ENCODE measurements at places on chromosomes 5 and 9. TPM values are rescaled to one million over a fixed set of nuclear protein-coding genes. Genes with fewer than 3 reads are reported as not detected.

GRCh38 chr5:149961957-149962409 lies 1.4 kb downstream of the SLC26A2 start:
- no peak for DNase-seq

GRCh38 chr5:42636425-42636824 lies 120.2 kb upstream of the CCDC152 start:
- no peak for DNase-seq

FLT4 gene
- 6.1 TPM for total RNA-seq

PDCD1LG2 gene
- total RNA-seq, result 2.0 TPM

DNA sequence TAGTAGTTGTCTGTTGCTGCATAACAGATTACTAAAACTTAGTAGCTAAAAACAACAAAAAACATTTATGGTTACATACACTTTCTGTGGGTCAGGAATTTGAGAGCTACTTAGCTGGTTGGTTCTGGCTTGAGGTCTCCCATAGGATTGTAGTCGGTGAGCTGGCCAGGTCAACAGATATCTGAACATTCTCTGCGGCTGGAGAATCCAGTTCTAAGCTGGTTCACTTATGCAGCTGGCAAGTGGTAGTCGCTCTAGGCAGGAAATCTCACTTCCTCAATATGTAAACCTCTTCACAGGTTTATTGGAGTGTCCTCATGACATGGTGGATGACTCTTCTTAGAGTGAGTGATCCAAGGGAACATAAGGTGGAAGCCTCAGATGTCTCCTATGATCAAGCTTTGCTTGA lies 65.7 kb upstream of the TNFAIP8 start:
- no peak for DNase-seq

GRCh38 chr9:126986506-126986951 lies 71.9 kb downstream of the RALGPS1 start:
- DNase-seq, result no peak

GRCh38 chr5:38879078-38879460 lies 33.3 kb downstream of the OSMR start:
- DNase-seq, result no peak

DNA sequence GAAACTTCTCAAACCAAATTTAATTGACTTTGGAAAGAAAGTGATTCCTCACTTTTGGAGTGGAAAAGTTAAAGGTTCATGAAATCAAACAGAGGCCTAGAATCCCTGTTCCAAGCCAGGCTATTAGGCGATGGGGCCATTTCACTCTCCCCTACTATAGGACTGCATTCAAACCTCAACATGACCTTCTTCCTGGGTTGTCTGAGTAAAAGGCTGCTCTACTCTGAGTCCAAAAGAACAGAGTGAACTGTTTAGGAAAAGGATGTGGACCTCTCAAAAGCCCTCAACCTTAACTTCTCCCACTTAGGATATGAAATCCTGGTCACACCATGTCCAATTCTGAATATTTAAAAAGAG lies 15.8 kb downstream of the C5orf52 start:
- no peak for DNase-seq

DNA sequence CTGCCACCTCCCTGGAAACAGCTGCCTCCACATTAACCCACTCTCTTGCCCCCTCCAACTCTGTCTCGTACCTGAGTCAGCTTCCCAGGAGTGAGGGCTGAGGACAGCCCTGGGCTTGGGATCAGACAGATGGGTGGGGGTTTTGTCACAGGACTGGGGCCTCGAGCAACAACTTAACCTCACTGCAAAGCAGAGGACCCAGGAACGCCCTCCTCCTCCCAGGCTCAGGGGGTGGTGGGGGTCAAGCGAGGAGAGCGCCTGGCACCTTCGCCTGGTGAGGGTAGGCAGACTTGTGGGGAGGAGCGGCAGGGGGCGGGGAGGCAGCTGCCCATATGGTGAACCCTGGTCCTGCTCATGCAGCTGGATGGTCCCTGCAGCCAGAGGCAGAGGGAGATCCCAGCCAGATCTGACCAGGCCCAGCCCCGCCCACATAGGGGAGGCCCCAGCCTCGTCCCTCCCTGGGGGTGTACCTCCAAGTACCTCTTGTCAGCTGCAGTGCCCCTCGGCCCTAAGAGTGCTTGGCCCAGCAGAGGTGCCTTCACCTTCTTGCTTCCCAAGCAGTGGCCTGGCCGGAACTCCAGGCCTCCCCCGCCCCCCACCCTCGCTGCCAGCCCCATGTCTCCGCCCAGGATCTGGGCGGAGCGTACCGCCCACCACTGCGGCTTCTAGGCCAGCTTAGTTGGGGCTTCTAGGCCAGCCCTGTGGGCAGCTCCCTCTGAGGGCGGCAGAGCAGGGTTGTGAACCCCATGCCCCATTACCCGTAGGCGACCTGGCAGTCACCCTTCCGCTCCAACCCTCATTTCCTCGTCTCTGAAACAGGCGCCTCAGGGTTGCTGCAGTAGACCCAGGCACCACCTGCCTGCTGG lies at the start of gene SARDH:
SARDH (minus strand) TSS at position 579 of the 866 bp plus-strand sequence. CDS start 4,179 bp downstream, outside the sequence.
- peak; percentile 63 for DNase-seq

DNA sequence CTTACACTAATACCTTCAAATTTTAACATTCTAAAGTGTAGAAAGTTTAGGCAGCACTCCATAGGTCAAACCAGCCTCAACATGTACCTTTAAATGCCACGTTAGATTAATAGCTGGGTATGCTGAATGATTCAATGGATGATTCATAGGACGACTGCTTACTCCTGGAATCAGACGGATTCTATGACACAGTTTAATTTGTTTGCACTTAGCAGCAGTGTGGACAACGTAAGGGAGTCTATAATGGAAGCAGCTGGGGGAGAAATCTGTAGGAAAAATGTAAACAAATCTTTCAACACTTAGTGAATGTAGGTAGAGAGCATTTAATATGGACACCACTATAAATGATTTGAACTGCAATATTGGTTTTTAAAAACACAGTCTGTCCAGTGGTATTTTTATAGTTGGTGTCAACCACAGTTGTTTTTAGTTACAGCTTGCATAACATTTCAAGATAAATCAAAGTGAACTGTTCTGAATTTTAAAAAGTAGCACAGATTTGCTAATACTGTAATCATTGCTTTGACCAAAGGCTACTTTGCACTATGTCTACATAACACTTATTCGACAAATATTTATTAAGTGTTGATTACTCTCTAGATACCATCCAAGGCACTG lies 701.5 kb upstream of the MEF2C start:
- no peak for DNase-seq

GRCh38 chr5:150771034-150771795 lies 7.3 kb upstream of the SMIM3 start:
- DNase-seq, result no peak

PLAC8L1 gene
- 0.49 TPM for total RNA-seq

DNA sequence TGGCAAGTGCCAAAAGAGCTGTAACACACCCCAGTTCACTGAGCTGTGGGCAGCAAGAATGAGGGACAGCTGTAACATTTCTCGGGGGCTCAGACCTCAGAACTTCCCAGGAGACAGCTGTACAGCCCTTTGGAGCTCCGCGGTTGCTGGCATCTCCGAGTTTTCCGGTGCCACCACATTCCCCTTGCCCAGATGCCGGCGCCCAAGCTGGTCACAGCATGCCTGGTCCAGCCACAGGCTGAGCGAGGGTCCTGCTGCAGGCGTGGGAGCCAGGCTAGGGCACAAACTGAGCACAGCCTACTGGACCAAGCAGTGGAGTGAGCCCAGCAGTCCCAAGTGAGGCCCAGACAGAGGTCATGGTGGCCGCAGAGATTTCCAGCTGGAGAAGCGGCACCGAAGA lies 797.7 kb upstream of the EDIL3 start:
- DNase-seq, result no peak

- peak; percentile 66 for DNase-seq
Measured at GRCh38 chr5:132489871-132490483, 596 bp downstream of the IRF1 start.

RELL2 gene
- total RNA-seq, result 1.0 TPM
